ENCODE measurements at places on chromosomes 16 and 17.

GRCh38 chr16:88800277-88800592 lies 3.4 kb upstream of the CDT1 start:
- no peak for DNase-seq

DNA sequence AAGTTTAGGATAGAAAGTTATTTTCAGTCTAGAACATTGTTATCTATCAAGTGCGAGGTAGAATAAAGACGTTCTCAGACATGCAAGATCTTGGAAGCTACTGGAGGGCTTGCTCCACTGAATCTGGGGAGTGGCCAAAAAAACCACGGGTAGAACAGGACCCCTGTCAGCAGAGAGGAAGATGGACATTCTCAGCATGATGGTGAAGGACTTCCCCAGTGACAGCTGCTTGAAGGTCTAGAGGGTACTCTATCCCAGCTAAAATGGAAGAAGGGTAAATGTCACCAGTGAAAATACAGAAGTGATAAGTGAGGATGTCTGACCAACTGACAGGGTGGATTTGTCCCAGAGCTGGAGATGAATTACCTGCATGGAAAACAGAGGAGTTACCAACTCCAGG lies 10.1 kb downstream of the TNFRSF13B start:
- DNase-seq = no peak

DNA sequence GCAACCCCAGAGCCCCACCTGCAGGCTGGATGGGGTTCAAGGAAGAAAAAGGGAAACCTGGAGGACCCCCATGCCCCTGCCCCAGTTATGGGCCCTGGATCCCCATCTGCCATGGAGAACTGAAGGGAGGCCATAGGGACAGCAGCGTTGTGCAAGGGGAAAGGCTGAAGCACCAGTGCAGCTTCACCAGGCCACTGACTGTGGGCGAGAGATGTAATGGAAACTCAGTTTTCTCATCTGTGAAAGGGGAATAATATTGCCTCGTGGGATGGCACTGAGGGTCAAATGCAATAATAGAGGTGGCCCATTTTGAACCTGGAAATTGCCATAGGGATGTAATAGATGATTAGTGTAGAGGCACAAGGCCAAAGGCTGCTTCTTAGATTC lies 9.9 kb upstream of the TSPOAP1 start:
- DNase-seq = no peak

- DNase-seq = no peak
These were observed 8.0 kb upstream of the MYH2 start for GRCh38 chr17:10557422-10557821.
